ENCODE measurements at places on chromosomes 4 and X. TPM values are rescaled to one million over a fixed set of nuclear protein-coding genes. Genes with fewer than 3 reads are reported as not detected.

DNA sequence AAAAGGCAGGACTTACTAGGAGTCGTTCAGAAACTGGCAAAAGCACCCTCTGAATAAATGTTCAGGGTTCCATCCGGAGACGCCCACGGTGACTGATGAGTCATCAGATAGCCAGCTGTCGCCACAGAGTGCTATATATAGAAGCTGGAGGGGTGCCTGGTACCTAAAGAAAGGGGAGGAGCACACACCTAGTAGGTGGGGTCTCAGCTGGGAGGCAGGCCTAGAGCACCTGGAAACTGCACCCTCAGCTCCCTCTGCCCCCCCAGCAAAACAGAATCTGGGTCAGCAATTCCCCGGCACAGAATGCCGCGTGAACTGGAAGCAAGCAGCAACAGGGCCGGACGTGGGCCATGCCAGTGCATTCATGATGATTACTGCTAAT, 242.0 kb downstream of the BCOR start:
- DNase-seq, result peak; percentile 88

DNA sequence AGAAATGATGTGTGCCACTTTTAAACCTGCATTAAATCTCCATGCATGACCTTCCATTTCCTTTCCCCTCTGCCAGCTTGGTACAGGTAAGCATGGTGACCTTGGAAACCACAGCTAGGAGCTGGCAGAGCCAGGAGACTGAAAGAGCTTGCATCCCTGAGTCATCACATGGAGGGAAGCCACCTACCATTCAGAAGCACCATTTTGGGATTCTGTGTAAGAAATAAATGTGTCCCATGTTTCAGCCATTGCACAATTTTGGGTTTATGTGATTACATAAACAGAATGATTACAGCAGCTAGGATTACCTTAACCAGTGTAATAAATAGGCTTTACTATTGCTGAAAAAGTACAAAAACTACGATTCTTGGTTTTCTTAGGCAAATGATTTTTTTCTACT, 17.3 kb upstream of the CCDC149 start:
- DNase-seq, result no peak

DNA sequence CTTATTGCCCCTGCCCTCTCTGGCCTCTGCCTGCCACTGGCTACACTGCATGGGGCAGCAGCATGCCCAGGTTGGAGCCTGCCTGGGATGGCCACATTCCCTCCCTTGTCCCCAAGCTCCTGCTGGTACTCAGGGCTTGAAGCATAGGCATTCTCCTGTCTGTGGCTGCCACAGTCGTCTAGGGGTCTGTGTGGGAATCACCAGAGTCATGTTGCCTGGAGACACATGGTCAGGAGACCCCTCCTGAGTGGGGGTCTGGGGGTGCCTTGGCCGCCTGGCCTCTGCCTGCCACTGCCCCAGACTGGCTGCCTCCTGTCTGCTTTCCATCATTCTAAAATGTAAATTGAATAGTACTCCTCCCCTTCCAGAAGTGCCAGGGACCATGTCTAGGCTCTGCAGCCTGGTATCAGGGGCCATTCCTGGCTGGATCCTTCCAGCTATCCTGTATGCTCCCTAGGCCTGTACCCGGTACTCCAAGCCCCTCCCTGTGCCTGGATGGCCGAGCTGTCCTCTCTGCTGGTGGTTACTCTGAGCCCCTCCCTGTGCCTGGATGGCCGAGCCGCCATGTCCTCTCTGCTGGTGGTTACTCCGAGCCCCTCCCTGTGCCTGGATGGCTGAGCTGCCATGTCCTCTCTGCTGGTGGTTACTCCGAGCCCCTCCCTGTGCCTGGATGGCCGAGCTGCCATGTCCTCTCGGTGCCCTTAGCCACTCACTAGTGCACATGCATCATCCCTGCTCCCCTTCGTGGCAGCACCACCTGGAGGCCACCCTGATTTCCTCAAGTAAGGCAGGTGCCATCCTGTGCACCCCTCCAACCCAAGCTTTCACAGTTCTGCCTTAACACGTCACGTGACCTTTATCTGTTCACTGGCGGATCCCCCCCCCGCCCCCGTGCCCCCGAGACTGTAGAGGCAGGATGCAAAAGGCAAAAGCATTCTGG, 5.5 kb upstream of the NKX1-1 start:
- no peak for DNase-seq

- no peak for DNase-seq
Observed at GRCh38 chrX:45840411-45840950, 639.8 kb upstream of the DIPK2B start.

- no peak for DNase-seq
Observed at GRCh38 chr4:90950385-90950841, 823.2 kb downstream of the CCSER1 start.

DNA sequence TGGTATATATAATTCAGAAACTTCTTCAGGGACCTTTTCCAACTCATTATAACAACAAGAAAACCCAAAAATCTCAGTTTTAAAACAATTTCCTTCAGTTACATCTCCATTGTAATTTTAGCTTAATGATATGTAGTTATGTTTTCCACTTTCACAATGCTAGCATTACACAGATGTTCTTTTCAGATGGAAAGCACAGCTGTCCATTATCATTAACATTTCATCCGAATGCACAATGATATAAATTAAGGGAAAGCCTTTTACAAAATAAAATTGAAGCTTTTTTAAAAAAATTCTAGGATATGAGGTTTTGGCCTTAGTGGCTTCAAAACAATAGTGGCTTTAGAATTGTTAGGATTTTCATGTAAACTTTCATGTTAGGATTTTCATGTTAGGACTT, 389.2 kb downstream of the ADAM29 start:
- DNase-seq, result no peak

GRCh38 chr4:180581061-180581460, 1662.1 kb upstream of the TENM3 start:
- DNase-seq, result no peak

GRCh38 chr4:2787230-2788100, 5.4 kb upstream of the SH3BP2 start:
- peak; percentile 73 for DNase-seq

DNA sequence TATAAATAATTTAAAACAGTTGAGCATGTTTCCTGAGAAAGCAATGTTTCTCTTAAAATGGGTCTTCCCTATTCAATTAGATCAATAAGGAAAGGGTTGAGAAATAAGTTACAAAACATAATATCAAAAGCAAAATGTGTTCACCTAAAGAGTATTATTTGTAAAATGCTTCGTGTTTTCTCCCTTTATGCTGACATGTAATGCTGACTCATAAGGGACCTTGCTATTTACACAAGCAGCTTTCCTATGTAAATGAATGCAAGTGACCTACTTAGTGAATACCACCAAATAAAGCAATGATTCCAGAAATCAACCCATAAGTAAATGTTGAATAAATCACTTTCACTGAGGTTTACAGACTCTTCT, 91.5 kb downstream of the ELOVL6 start:
- no peak for DNase-seq

- DNase-seq, result peak; percentile 70
Observed at GRCh38 chr4:89438102-89438831, 130.7 kb upstream of the GPRIN3 start.

- peak; percentile 49 for DNase-seq
Observed at GRCh38 chr4:103046416-103047290, 27.1 kb upstream of the SLC9B1 start.

AMBN gene
- not detected for total RNA-seq

EXOC1L gene
- not detected for total RNA-seq

Measured in activated CD4-positive, alpha-beta T cell treated with anti-CD3 and anti-CD28 coated beads for 36 hours (primary cell).